Aorta (tissue), 5 donors: ENCODE measurements at places on chromosomes 2 and 18. TPM values are rescaled to one million over a fixed set of nuclear protein-coding genes. Genes with fewer than 3 reads are reported as not detected.

Gene ERBB4
- 42.0 TPM for total RNA-seq

Gene PPP1R1C
- 0.81 TPM for total RNA-seq

Gene NPHP1
- total RNA-seq: 8.3 TPM

Gene DSG4
- total RNA-seq: not detected

Gene TSGA10
- 9.4 TPM for total RNA-seq

Gene CFAP210
- 0.58 TPM for total RNA-seq

Gene LONRF2
- total RNA-seq: 10.9 TPM

Gene SLC16A14
- 2.0 TPM for total RNA-seq

Gene SKOR2
- not detected for total RNA-seq

Gene LYG1
- 2.7 TPM for total RNA-seq

Gene SIX2
- 6.0 TPM for total RNA-seq

Gene RAX
- not detected for total RNA-seq

Gene SGPP2
- total RNA-seq: not detected

Gene CENPA
- 1.2 TPM for total RNA-seq

Gene SAP130
- total RNA-seq: 23.5 TPM

Gene OXER1
- total RNA-seq: 2.2 TPM

Gene SS18
- total RNA-seq: 70.8 TPM

Gene GNLY
- total RNA-seq: 8.0 TPM

Gene CRYGC
- not detected for total RNA-seq

Gene ZNF532
- 194 TPM for total RNA-seq

Gene IGFBP5
- 808 TPM for total RNA-seq

Gene UGT1A10
- not detected for total RNA-seq

Gene SMPD4
- 37.4 TPM for total RNA-seq

Gene ZNF892
- total RNA-seq: 4.3 TPM

Gene CLEC4F
- total RNA-seq: 0.72 TPM

Gene GALR1
- total RNA-seq: not detected

Gene CEBPZOS
- total RNA-seq: 36.9 TPM

Gene STARD6
- not detected for total RNA-seq

Gene PTGR3
- total RNA-seq: 28.6 TPM

Gene INHBB
- 19.3 TPM for total RNA-seq

Gene METAP1D
- 2.9 TPM for total RNA-seq

Gene TNS1
- 1,949 TPM for total RNA-seq

Gene DSEL
- 17.4 TPM for total RNA-seq
